Cerebellar nuclear complex (tissue), 1 donor: ENCODE measurements at places on chromosomes 4 and X.

GRCh38 chr4:18608908-18609533 lies 587.5 kb upstream of the LCORL start:
- DNase-seq = no peak

- no peak for DNase-seq
These were observed 207.3 kb downstream of the ANKRD50 start for GRCh38 chr4:124505211-124505610.

DNA sequence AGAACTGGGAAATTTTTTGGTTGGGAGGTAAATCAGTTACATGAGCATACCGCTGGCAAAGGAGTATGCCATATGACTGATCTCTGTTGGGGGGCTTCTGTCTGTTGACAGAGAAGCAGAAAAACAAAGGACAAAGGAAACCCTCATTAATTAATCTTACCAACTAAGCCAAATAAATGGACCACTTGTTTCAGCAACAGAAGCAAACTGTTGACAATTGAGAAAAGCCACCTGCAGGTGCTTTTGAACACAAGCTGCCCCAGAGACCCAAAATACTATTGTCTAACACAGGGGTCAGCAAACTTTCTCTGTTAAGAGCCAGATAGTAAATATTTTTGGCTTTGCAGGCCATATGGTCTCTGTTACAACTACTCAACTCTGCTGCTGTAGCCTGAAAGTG lies 7.0 kb upstream of the FRYL start:
- DNase-seq = no peak

GRCh38 chrX:37905436-37906147 lies 58.2 kb upstream of the DYNLT3 start:
- DNase-seq = no peak

DNA sequence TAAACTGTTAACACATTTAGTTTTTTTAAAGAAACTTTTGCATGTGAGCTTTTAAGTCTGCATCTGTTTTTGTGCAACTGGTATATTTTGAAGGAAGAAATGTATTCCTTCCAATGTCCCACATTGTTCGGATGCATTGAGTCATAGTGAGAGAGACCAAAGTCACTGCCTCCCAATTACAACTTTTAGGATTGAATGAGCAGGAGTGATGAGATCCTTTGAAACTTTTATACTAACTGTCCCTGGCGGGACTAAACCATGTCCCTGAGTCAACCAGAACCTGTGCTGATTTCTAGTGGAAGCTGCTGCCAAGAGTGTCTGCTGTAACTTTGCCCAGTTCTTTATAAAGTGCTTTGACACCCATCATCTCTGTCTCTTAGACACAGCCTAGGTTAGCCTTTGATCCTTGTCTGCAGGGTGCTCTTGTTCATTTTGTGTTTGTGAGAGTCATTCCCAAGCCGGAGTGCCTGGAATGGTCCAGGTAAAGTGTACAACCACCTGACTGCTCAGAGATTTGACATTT lies 122.7 kb downstream of the ZNF518B start:
- no peak for DNase-seq

GRCh38 chr4:140400111-140400510 lies 26.7 kb downstream of the SCOC start:
- DNase-seq = no peak

GRCh38 chr4:183411291-183411861 lies 33.1 kb upstream of the CDKN2AIP start:
- no peak for DNase-seq

DNA sequence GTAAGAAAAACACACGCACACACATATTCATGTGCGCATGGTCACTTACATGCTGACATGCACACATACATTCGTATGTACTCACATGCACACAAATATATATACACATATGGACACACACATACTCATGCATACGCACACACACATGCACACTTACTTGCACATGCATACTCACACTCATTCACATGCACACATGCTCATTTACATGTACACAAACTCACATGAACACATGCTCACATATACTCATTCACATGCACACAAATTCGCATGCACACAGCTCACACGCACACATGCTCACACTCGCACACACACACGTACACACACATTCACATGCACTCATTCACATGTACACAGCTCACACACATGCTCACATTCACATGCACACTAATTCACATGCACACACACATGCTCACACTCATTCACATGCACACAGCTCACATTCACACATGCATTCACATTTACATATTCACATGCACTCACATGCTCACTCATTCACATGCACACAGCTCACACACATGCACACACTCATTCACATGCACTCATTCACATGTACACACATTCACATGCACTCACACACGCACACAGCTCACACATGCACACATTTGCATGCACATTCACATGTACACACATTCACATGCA lies 276.1 kb downstream of the DHRSX start:
- DNase-seq = no peak

DNA sequence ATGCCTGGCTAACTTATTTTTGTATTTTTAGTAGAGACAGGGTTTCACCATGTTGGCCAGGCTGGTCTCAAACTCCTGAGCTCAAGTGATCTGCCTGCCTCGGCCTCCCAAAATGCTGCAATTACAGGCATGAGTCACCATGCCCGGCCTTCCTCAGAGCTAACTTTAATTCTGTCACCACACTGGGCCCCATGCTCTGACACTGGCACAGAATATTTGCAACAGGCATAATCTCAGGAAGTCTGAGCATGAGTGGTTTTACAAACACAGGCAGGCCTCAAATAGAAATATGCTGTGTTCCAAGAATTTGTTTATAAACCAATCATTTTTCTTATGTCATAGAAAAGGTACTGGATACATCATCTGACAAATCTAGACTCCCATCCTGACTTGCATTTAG lies 32.7 kb upstream of the FAM9C start:
- no peak for DNase-seq

- no peak for DNase-seq
These were observed 73.9 kb downstream of the RTL5 start for GRCh38 chrX:72057849-72058248.

GRCh38 chr4:148618856-148619255 lies 176.6 kb upstream of the NR3C2 start:
- DNase-seq = no peak

GRCh38 chrX:2697306-2697705 lies 6.2 kb downstream of the CD99 start:
- DNase-seq = no peak

GRCh38 chr4:178306565-178306964 lies 864.3 kb upstream of the AGA start:
- no peak for DNase-seq

GRCh38 chr4:153468587-153468986 lies 2.4 kb downstream of the TMEM131L start:
- DNase-seq = no peak

DNA sequence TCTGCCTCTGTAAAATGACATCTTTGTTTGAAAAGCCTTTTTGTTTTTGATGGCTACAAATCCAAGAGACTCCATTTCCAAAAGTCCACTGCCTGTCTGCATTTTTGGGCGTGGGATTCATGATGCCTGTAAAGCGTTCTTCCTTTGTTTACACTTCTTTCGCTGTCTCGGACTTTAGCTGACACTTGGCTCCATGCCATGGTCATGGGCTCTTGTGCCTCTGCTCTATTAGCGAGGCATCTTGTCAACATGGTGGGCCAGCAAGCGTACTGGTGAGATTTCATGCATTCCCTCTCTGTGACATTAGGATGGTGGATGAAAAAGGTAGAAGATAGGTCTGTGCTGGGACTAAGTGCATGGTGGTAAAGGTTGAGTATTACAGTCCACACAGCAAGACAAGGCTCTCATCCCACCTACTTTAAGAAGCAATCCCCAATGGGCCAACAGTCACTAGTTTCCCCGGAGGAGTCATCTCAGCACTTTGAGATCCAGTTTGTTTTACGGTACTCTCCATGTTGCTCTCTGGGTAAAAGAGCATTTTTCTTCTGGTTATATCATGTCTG lies 298.2 kb upstream of the KLF3 start:
- no peak for DNase-seq

DNA sequence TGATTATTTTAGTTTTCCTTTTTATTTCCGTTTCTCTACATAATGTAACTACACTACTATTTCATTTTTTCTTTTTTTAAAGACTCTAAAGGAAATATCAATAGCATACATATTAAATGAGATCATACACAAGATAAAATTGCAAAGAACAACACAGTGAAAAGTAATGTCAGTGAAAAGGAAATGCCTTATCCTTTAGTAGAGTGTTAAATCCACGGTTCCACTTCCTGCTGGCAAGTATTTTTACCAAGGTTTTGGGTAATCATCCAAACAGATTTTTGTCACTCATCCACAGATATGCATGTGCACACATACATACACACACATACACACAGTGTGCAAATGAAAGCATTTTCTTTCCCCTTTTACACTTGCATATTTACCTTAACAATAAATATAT lies 548.9 kb downstream of the PPP4R3C start:
- no peak for DNase-seq

DNA sequence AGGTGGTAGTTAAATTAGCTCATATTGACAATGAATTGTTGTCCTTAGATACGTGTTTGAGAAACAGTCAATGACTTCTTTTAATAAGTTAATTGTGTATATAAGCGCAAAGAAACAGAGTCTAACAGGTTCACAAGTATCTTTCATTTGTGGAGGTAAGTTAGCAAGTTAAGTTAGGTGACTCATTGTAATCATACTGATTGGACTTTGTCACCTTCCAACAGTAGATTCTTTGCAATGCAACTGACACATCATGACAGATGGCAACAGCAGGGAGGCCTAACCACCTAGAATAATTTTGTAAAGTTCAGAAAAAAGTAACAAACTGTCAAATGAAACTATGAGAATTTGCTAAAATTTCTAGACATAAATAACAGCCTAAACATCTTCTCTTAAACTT lies 207.6 kb upstream of the PITX2 start:
- no peak for DNase-seq

DNA sequence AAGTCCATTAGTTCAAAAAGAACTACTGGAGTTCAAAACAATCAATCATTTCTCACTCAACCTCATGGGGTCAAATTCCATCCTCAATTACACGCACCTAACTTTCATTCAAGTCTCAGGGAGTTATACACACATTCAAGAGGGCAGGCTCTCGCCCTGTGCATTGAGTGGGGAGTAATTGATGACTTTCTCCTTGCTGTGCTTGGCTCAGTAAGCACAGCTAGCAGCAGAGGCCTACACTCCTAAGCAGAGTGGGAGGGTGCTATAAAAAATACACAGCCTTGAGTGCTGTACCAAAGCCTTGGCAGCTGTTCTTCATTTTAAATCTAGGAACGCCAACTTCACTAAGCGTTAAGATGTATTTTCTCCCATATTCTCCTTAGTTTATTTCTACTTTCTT lies 958.3 kb upstream of the ADGRL3 start:
- DNase-seq = no peak

- no peak for DNase-seq
These were observed 18.9 kb upstream of the CXCL8 start for GRCh38 chr4:73721435-73721834.

GRCh38 chr4:56692576-56692975 lies 11.5 kb upstream of the HOPX start:
- no peak for DNase-seq

GRCh38 chr4:2934077-2934812 lies 29.0 kb downstream of the NOP14 start:
- no peak for DNase-seq

DNA sequence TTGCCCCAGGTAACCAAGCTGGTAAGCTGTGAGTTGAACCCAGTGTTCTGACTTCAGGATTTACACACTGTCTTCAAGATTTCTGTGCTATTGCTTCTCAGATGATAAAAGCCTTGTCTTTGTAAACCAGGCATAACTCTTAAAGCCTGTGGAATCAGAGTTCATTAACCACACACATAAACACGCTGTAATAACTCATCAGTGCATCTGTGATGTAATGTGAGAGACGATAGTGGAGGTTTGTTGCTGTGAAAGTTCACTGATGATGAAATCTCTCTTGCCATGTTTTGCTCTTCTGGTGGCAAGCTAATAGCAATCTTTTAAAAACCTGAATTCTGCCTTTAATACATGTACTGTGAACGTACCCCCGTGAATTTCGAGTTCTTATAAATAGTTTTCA lies 41.5 kb downstream of the CLCN4 start:
- no peak for DNase-seq

- DNase-seq = no peak
These were observed 1396.9 kb upstream of the IGFBP7 start for GRCh38 chr4:58507079-58507478.

DNA sequence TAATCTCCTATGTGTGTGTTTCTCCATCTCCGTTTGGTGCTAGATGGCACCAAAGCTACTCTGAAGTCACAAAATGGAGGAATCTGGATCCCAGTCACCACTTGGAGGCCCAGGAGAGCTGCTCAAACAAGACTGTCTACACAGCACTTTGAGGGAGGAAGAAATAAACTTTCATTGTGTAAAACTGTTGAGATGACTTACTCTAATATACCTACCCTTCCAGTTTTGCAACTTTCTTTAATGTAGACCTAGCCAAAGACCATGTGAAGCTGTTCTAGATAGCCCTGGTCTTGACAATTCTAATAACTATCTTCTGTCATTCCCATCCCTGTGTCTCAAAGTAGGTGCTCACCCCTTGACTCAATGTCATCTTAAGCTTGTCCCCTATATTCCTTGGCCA lies 52.8 kb upstream of the TAB3 start:
- DNase-seq = no peak

GRCh38 chr4:149238097-149238496 lies 577.5 kb downstream of the IQCM start:
- DNase-seq = no peak

DNA sequence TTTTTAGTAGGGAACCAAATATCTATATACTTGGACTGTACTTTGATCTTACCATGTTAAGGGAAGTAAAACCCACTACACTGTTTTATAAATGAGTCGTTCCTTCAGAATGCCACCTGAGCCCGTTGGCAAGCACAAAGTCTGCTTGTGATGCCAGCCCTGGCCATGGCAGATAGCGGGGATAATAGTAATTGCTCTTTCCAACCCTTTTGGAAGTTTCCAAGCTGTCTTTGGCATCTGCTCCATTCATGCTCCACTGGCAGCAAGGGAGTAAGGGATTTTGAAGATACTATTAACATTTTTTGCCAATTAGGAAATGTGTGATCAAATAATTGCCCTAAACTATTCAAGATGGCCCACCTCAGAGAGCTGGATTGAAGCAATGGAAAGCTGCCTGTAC lies 689.2 kb upstream of the SLIT2 start:
- DNase-seq = no peak

- no peak for DNase-seq
These were observed 221.5 kb upstream of the SFRP2 start for GRCh38 chr4:154010371-154010770.

- no peak for DNase-seq
These were observed 425.7 kb downstream of the GPAT3 start for GRCh38 chr4:83961575-83961974.

DNA sequence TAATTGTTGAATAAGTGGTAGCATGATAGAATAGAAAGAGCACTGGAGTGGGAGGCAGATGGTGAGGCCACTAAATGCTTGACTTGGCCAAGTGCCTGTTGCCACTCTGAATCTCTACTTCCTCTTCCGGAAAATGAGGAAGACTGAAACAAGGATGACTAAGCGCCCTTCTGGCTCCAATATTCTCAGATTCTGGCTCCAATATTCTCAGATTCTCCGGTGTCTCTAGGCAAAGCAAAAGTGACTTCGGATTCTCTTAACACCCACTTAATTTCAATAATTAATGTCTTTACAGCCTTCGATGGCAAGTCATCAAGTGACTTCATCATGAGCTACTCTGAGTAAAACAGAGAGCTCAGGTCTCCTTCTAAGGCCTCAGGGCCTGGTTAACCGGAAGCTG lies 402.2 kb upstream of the FGF13 start:
- no peak for DNase-seq

GRCh38 chrX:29318012-29318411 lies 730.8 kb downstream of the IL1RAPL1 start:
- DNase-seq = no peak

GRCh38 chrX:11531226-11531625 lies 134.5 kb downstream of the ARHGAP6 start:
- DNase-seq = no peak
